AG10803 (cell line): ENCODE measurements at places on chromosomes 4 and X.

GRCh38 chr4:76673362-76673761 is 224.6 kb downstream of the SOWAHB start:
- DNase-seq: peak; percentile 39

DNA sequence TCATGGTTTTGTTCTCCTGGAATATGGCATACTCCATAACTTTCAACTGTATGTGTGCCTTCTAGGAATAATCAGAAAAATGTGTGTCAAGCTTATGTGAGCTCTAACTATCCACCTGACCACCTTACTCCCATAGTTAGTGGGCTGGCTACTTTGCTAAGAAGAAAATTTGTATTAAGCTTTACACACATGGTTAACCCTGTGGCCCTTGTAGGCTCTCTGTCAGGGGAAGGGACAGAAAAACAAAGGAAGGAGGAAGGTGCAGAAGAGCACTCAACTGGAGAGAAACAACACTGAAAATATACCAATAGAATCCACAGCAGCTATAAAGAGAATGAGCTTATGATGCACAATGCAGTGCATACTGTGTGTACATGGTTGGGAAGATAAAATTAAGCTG is 84.6 kb downstream of the PPP3CA start:
- no peak for DNase-seq

DNA sequence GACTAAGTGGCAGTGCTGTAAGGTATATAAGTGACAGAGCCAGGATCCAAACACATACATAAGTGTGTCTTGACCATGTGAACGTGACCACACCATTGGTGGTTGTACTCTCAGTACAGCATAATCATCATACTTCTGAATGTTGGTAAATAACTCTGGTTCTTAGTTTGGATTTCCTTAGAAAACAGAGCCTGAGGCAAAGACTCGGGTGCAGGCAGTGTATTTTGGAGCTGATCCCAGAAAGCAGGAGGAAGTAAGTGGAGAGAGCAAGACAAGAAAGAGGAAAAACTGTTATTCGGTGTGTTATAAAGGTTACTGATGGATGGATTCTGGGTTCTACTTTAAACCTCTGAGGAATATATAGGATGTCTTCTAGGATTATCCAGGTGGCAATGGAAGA is 127.9 kb downstream of the SLC39A8 start:
- DNase-seq: no peak

GRCh38 chr4:4627111-4627510 is 85.3 kb upstream of the STX18 start:
- DNase-seq: no peak

GRCh38 chr4:73711989-73712388 is 28.4 kb upstream of the CXCL8 start:
- DNase-seq: no peak

- DNase-seq: peak; percentile 18
Observed at GRCh38 chr4:86522349-86522748, 71.8 kb upstream of the PTPN13 start.

GRCh38 chr4:128468123-128468989 is 180.7 kb upstream of the PGRMC2 start:
- peak; percentile 95 for DNase-seq

- DNase-seq: no peak
Observed at GRCh38 chrX:47633689-47634590, 4.2 kb upstream of the CFP start.

DNA sequence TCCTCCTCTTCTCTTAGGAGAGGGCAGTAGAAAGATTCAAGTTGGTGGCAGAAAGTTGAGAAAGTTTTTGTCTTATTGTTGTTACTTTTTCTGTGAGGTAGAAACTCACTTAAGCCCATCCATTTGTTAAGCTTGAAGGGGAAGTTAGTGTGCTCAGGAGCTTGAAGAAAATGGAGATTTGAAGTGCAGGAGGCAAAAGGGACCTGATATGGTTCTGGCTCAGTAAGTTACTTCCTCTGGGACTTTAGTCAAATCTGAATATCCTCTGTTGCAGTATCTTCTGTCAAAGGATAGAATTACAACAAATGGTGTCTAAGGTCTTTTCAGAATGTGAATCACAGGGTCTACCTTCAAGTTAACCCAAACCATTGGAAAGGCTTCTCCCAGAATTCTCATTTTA is 46.2 kb downstream of the CXCL13 start:
- DNase-seq: no peak

GRCh38 chrX:15033917-15034316 is 160.7 kb downstream of the MOSPD2 start:
- no peak for DNase-seq

DNA sequence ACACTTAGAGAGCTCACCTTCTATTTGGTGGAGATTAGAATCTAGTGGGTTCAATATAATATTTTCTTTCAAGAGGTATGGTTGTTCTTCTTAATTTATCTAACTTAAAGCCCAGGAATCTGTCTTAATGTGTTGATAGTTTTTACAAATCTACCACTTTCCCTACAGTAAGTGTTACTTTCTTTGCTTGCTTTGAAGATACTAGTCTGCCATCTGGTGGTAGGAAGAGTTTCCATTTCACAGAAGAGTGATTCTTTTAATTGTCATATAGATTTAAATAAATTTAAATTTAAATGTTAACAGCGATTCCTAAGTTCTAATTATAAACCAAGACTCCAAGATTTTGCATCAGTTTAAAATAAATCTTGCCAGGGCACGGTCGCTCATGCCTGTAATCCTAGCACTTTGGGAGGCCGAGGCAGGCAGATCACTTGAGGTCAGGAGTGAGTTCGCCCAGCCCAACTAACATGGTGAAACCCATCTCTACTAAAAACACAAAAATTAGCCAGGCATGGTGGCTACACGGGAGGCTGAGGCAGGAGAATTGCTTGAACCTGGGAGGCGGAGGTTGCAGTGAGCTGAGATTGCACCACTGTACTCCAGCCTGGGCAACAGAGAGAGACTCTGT is 43.5 kb downstream of the NUDT9 start:
- peak; percentile 68 for DNase-seq

DNA sequence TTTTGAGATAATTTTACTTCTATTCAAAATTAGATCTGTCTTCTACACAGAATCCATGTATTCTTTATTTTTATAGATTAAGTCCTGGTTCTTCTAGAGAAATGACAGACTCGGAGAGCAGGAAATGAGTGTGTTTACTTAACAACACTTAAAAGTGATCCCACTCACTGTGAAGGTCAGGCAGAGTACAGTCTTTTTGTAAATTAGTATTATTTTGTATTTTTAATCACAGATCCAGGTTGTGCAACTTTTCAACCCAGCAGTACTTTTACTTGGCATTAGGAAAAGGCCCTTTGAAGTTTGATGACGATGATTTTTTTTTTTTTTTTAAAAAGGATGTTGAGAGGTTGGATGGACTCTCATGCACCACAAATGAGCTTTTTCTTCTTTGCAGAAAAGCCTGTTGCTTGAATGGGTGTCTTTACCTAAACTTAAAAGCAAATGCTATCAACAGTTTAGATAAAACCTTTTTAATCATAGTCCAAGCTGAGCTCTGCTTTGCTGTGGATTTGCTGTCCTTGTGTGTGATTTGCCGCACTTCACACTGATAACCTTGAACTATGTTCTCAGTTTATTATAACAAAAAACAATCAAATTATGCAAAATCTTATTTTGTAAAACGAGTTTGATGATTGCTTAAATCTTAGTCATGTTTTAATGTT is 114.1 kb downstream of the MXRA5 start:
- no peak for DNase-seq

- DNase-seq: peak; percentile 48
Observed at GRCh38 chrX:71532078-71532752, 689 bp upstream of the OGT start.

GRCh38 chrX:48083706-48084105 is 12.3 kb upstream of the ZNF630 start:
- DNase-seq: no peak

- no peak for DNase-seq
Observed at GRCh38 chr4:129218897-129219296, 122.9 kb downstream of the C4orf33 start.

- DNase-seq: no peak
Observed at GRCh38 chr4:184373886-184374405, 100.4 kb downstream of the IRF2 start.

DNA sequence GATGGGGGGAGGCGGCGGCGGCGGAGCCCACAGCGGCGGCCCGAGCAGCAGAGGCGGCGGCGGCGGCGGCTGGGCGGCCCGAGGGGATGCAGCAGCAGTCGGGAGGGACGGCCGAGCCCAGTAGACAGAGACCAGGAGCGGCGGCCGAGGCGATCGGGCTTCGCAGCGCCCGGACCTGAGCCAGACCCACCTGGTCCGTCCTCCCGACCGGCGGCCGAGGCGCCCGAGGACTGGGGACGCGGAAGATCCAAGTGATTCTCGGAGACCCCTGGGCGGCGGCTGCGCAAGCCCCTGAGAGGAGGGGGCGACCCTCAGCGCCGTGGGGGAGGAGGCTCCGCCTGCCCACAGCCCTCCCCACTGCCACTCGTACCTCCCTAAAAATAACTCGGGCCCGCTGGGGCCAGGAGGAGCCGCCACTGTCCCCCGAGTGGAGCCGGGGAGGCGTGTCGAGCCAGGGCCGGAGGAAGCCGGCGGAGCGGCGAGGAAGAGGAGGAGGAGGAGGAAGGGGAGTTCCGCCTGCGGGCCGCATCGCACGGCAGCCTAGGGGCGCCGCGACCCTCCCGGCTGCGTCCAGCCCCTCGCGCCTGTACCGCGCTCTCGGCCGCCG is 608 bp downstream of the RAPGEF2 start:
- peak; percentile 9 for DNase-seq

DNA sequence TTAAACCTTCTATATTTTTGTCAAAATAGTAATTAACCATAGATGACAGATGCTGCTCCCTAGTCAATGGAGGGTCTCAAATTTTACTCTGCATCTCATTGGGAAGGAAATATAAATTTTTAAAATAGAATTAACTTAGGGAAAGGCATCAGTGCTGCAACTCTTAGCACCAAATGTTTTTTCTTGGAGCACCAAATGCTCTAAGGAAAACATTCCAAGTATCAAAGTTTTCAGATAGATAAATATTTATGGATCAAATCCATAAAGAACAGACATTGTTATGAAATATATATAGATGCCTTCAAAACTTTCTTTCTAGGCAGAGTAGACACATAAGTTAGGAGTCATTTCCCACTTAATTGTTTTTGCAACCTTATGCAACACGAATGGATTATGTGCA is 168.7 kb downstream of the ANTXR2 start:
- no peak for DNase-seq

DNA sequence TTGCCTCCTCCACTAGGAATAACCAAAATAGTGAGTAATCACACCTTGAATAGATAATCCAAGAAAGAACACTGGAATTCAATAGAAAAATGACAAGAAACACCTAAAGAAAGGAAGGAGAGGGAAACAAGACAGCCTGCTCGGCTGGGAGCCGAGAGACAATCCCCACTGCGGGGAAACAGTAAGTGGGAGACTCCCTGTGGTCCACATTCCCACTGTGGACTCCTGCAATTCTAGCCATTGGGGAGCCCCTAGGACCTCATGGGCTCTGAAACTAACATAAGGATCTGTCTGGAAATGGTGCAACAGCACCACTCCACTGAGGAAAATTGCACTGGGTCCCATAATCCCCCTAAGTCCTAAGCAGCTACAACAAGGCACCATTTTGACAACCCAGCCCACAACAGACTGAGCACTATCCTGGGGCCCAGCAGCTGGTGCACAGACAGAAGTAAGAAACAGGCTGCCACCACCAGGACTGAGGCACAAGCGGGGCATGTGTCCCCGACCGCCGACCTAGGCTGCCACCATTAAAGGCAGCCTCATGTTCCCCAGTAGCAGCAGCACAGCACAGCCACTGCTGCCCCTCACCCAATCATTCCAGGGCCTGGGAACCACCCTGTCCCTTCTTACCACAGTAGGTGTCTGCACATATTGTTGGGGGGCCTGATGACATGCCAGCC is 14.2 kb downstream of the LRBA start:
- DNase-seq: no peak

DNA sequence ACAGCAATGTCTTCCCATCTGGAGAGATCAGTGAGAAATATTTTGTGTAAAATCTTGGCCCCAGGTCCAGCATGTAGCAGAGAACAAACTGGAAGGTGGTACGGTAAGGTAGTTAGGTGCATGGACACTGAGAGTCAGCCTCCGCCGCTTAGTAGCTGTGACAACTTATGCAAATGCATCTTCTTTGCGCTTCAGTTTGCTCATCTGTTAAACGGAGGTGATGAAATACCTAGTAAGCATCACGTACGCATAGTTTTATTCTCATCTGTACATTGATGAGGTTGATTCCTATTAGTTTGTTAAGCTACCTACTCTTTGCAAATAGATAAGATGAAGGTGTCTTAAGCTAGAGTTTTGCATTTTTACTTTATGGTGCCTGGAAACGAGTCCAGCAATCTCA is 80.0 kb upstream of the MSX1 start:
- DNase-seq: no peak

DNA sequence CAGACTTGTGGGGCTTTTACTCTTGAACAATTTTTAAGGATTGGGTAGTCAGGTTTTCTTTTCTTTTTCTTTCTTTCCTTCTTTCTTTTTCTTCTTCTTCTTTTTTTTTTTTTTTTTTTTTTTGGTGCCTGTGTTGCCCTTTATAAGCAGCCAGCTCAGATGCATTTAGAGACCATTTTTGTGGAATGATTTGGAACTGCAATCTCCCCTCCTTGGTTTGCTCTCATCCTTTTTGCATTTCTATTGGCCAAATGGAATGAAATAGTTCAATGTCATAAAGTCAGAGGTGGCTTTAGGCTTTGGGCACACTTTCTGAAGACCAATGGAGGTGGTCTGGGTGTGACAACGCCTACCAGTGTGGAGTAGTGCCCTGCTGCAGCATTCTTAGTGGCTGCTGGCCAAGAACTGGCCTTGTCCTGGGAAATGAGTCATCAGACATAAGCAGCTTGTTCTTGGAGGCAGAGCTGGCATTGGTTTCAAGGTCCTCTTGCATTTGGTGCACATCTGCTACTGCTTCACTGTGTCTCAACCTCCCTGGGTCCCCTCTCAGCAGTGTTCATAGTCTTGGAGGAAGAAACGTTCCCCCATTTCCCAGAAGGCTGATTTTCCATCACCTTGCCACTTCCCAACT is 84.5 kb downstream of the CT47B1 start:
- peak; percentile 87 for DNase-seq

GRCh38 chrX:41558531-41558930 is 111.4 kb downstream of the NYX start:
- DNase-seq: peak; percentile 20

GRCh38 chr4:185912779-185913178 is 100.8 kb upstream of the SORBS2 start:
- DNase-seq: peak; percentile 54

DNA sequence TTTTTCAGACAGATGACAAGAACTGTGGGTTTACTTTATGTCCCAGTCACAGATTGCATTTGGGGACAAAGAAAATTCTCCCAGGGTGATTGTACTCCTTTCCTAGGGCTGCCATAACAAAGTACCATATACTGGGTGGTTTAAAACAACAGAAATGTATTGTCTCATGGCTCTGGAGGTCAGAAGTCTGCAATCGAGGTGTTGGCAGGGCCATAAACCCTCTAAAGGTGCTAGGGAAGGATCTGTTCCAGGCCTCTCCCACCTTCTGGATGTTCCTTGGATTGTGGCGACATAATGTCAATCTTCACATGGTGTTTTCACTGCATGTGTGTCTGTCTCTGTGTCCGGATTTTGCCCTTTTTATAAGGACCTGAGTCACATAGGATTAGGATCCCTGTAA is 12.3 kb downstream of the GEMIN8 start:
- no peak for DNase-seq
